ENCODE measurements at places on chromosomes 16 and 17.

DNA sequence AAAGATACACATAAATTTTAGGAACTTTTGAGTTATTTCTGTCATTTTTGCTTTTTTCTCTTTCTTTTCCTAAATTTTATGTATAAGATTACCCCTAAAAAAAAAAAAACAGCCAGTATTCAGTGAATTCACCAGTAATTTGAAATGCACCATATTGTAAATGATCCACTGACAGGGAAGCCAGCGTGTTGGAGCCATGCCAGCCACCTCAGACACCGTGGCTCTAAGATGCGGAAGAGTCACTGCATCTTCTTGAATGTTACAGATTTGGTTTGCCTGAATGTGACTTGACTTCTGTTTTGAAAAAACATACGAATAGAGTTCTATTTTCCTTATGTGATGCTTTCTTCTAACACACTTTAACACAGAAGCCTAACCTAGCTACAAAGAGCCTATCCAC, 37.4 kb downstream of the CLUAP1 start:
- no peaks in the 10 kb centered on the region for H3K27me3 ChIP-seq
- 0 out of 2 replicates have a peak, but pooled peaks cover 3% of the 10 kb centered on the region for H3K4me1 ChIP-seq
- no peak overlapping the region for H3K4me3 ChIP-seq

DNA sequence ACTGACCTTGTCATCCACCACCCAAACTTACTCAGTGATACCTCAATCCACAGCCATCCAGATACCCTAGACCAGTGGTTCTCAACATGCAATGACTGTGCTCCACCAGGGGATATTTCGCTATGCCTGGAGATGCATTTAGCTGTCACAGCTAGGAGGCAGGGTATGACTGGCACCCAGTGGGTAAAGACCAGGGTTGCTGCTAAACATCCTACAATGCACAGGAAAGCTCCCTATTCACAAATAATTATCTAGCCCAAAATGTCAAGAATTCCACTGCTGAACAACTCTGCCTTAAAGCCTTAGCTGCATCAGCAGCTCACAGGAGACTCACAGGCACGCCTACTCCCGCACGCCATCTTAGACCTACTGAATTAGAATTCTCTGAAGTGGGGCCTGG, 212.6 kb downstream of the GRIN2A start:
- H3K27ac ChIP-seq: no peak overlapping the region
- H3K4me3 ChIP-seq: no peak overlapping the region
- H3K27me3 ChIP-seq: no peaks in the 10 kb centered on the region
- no peaks in the 10 kb centered on the region for H3K4me1 ChIP-seq
- no peaks in the 10 kb centered on the region for H3K36me3 ChIP-seq

DNA sequence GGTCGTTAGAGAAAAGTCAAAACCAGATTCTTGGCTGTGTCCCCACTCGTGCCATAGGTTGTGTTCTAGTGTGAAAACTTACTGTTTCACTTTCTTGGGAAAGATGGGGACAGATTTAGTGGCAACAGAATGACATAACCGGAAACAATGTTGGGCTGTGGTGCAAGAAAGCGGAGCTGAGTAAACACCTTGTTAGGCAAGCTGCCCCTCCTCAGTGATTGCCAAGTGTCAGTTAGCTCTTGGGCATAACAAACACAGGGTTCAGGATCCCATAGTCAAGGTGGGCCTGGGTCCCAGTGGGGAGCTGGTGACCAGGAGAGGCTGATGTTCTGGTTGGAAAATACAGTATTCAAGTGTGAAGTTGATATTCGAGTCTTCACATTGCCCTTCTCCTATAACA, 15.4 kb downstream of the UBN1 start:
- H3K27ac ChIP-seq: no peak overlapping the region
- no peak overlapping the region for H3K4me3 ChIP-seq
- no peak for DNase-seq
- H3K36me3 ChIP-seq: peaks cover 75% of the 10 kb centered on the region
- no peaks in the 10 kb centered on the region for H3K4me1 ChIP-seq

DNA sequence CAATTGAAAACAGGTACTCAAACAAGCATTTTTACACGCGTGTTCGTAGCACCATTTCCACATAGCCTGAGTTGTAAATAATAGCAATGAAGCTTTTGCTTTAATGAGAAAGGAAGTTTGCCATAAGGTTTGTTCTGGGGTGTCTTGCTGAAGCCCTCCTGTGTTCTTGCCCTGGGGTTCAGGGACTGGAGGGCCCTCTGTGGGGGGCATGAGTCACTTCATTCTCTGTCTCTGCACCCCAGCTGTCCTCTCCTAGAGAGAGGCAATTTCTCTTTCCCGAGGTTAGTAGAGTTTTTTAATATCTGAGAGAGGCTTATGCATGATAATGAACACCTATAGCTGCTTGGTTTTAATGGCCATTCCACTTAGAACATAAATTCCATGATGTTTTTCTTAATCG, 9.6 kb downstream of the AFMID start:
- H3K36me3 ChIP-seq: peaks cover 15% of the 10 kb centered on the region
- H3K4me3 ChIP-seq: no peak overlapping the region
- no peaks in the 10 kb centered on the region for H3K27me3 ChIP-seq
- H3K27ac ChIP-seq: no peak overlapping the region
- no peak for DNase-seq
- peaks cover 11% of the 10 kb centered on the region for H3K4me1 ChIP-seq

DNA sequence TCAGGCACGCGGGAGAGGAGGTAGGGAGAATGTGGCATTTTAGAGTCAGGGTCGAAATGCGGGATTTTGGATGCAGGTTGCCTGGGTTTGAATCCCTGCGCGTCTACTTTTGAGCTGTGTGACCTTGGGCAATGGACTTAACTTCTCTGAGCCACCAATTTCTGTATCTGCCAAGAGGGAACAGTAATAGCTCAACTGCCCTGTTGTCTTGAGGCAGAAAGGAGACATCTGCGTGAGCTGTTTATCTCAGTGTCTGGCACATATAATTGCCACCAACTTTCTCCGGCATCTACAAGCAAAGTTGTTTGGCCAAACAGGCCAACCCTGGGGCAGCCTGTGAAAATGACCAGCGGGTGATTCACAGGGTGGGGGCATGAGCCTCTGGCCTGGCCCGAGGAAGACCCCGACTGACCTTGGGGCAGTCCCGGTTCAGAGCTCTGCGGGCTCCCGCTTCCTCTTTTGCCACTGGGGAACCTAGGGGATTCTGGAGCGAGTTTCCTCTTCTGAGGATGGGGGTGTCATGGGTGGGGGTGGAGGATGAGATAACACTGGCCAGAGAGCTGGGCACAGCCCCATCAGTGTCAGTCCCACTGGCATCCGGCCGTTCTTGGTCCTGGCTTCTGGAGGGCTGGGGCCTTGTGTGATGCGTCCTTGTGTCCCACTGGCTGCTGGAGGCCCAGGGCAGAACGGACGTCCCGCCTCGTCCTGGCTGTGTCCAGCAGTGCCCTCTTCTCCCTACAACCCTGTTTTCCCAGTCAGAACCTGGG, 1.3 kb downstream of the SNN start:
- no peaks in the 10 kb centered on the region for H3K36me3 ChIP-seq
- no peaks in the 10 kb centered on the region for H3K27me3 ChIP-seq
- H3K4me1 ChIP-seq: peaks cover 21% of the 10 kb centered on the region
- H3K27ac ChIP-seq: no peak overlapping the region
- H3K4me3 ChIP-seq: peak overlapping the region; percentile 53
